T-helper 2 cell treated with Interferon-gamma antibody and Interleukin-4, amounts not matched to agents 5 μg/mL and 100 μg/mL, for 36 hours (primary cell): ENCODE measurements at places on chromosomes 5 and 9.
A peak's percentile ranks its signal among the peaks of the same experiment; 100 is the strongest.

DNA sequence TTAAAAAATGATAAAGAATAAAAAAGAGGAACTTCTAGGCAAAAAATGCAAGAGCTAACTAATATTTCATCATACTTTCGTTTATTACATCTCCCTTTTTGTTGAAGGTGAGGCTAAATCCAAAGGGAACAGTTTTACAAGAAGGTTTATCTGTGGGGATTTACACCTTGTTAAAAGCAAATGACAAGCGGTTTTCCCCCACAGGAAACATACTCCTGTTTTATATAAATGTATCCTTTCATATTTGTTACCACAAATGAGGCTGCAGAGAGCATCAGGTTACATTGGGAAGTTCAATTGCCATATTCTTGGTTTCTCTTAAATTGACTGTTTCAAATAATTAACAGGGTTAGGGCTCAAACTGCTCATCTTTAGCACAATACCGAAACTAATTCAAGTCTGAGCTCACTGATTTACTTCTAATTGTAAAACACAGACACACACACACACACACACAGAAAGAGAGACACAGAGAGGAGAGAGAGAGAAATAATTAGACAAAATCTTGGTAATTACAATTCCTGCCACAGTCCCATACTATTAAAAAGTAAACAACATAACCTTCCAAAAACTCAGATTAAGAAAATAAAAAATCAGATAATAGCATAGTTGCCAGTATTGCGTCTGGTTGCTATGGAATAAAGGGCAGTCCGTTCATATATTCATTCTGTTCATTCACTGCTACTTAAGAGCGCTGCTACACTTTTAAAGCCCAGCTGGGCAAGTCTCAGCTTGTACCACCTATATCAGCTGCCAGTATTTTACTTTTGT is 17.1 kb downstream of the RFX3 start:
- H3K4me3 ChIP-seq: peak overlapping the region; percentile 19
- H3K36me3 ChIP-seq: peaks cover 8% of the 10 kb centered on the region
- peaks cover 32% of the 10 kb centered on the region for H3K4me1 ChIP-seq
- DNase-seq: no peak
- no peaks in the 10 kb centered on the region for H3K27me3 ChIP-seq
- H3K27ac ChIP-seq: peak overlapping the region; percentile 42

DNA sequence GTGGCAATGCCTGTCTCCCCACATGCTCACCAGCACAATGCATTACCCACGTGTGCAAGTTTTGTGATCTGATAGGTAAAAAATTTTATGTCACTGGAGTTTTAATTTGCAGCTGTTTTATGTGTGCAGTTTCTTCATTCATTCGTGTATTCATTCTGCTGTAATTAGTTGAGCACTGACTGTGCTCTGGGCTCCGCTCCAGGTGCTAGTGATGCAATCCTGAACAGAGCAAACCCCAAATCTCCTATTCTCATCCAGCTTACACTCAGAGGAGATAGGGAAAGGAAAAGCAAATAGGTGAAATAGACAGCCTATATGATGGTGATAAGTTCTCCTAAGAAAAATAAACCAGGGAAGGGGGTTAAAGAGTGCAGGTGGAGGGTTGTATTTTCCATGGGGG is 148.4 kb downstream of the TENT4A start:
- no peaks in the 10 kb centered on the region for H3K27me3 ChIP-seq
- H3K4me1 ChIP-seq: peaks cover 11% of the 10 kb centered on the region
- no peak overlapping the region for H3K4me3 ChIP-seq
- H3K36me3 ChIP-seq: no peaks in the 10 kb centered on the region

GRCh38 chr5:110268985-110269384 is 457.5 kb downstream of the TMEM232 start:
- no peak for DNase-seq
- H3K4me3 ChIP-seq: no peak overlapping the region
- no peaks in the 10 kb centered on the region for H3K27me3 ChIP-seq
- H3K36me3 ChIP-seq: no peaks in the 10 kb centered on the region
- no peak overlapping the region for H3K27ac ChIP-seq

- DNase-seq: no peak
- H3K36me3 ChIP-seq: peaks cover 22% of the 10 kb centered on the region
- peaks cover 35% of the 10 kb centered on the region for H3K4me1 ChIP-seq
- no peak overlapping the region for H3K27ac ChIP-seq
These were observed 215.4 kb downstream of the NR3C1 start for GRCh38 chr5:143188083-143188482.

DNA sequence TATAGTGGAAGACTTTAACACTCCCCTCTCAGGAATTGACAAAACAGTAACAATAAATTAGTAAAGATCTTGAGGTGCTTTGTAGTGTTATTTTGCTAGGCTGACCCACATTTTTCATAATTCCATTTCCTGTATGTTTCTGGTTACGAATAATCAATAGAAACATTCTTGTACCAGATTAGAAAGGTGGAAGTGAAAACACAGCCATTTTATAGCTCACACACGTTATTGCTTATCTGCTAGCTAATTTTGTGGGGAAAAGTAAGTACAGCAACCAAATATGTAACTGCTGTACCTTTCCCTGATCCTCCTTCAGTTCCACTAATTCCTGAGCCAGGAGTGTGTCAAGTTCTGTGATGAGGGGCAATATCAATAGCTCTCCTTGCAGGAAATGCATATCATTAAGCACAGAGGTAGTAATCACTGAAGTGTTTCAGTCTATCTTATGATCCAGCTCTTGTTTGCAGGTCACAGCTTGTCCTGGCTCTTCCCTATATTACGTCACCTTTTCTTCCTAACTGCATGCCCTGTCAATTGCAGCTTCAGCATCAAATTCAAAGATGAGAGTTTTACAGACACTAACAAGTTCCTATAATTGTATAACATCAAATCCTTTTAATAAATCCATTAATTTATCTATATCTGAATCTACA is 59.4 kb downstream of the MINAR2 start:
- no peaks in the 10 kb centered on the region for H3K27me3 ChIP-seq
- H3K4me1 ChIP-seq: no peaks in the 10 kb centered on the region
- DNase-seq: no peak
- H3K4me3 ChIP-seq: no peak overlapping the region

DNA sequence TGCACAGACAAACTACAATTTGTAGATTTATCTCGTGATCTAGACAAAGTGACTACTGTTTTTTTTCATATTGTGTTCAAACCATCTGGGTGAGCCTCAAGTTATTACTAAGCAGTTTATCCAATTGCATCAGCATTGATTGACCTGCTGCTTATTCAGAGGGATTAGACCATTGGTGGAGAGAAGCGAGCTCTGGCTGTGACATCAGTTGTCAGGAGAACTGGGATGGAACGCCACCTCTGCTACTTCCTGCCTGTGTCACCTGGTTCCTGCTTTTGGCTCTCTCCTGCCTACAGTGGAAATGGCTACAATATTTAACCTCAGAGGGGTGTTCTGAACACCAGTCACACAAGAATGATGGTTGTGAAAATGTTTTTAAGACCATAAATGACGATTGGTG is 12.1 kb downstream of the NR4A3 start:
- H3K27ac ChIP-seq: no peak overlapping the region
- H3K4me3 ChIP-seq: no peak overlapping the region
- no peak for DNase-seq
- H3K27me3 ChIP-seq: peaks cover 9% of the 10 kb centered on the region
- H3K4me1 ChIP-seq: peaks cover 14% of the 10 kb centered on the region
- H3K36me3 ChIP-seq: peaks cover 18% of the 10 kb centered on the region

DNA sequence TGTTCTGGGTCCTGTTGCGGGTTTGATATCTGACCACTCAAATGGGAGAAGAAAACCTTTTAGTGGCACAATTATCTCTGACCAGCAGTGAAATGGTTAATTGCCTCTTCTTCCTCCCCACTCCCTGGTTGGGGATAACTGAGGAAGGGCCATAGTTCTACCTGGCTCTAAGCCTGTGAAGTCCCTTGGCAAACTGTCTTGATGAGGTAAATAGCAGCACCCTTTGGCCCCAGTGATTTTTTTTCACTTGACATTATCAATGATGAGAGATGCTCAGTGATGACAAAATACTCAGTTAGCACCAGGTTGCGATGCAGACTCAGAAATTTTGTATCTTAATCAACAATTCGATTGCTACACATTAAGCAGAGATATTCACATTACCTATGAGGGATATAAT is 515.7 kb downstream of the PSAT1 start:
- no peaks in the 10 kb centered on the region for H3K36me3 ChIP-seq
- DNase-seq: no peak
- no peak overlapping the region for H3K27ac ChIP-seq
- no peaks in the 10 kb centered on the region for H3K27me3 ChIP-seq
- H3K4me3 ChIP-seq: no peak overlapping the region

- H3K27me3 ChIP-seq: no peaks in the 10 kb centered on the region
- H3K4me3 ChIP-seq: no peak overlapping the region
- no peak for DNase-seq
- peaks cover 9% of the 10 kb centered on the region for H3K4me1 ChIP-seq
These were observed 33.4 kb upstream of the CDC42SE2 start for GRCh38 chr5:131230406-131230805.

DNA sequence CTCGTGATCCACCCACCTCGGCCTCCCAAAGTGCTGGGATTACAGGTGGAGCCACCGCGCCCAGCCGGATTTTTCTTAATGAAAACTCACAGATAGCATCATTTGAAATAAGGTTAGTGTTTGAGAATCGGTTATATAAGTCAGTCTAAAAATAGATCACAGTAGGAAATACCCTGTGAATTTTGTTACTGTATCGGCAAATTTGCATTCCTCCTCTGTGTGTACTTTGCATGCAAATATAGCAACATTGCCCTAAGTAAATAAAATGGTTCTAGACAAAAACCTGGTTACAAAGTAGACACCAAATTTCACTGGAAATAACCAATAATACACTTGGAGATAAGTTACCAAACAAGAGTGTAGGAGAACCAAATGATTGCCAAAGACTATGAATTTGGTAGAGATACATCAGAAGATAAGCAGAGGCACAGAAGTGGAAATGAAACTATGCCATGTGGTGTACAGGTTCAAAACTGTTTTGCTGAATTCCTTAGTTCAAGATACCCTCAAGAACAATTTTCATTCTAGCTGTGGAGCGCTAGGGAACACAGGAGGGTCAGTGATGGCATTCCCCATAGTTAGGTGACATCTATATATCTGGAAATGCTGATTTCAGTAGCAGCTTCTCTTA is 58.1 kb downstream of the ICE1 start:
- H3K4me3 ChIP-seq: peak overlapping the region; percentile 63
- peak overlapping the region; percentile 88 for H3K27ac ChIP-seq
- H3K36me3 ChIP-seq: peaks cover 51% of the 10 kb centered on the region
- H3K4me1 ChIP-seq: peaks cover 18% of the 10 kb centered on the region

GRCh38 chr5:5231576-5231975 is 91.4 kb downstream of the ADAMTS16 start:
- H3K27ac ChIP-seq: no peak overlapping the region
- H3K36me3 ChIP-seq: no peaks in the 10 kb centered on the region
- no peaks in the 10 kb centered on the region for H3K27me3 ChIP-seq
- no peak overlapping the region for H3K4me3 ChIP-seq
- no peaks in the 10 kb centered on the region for H3K4me1 ChIP-seq

DNA sequence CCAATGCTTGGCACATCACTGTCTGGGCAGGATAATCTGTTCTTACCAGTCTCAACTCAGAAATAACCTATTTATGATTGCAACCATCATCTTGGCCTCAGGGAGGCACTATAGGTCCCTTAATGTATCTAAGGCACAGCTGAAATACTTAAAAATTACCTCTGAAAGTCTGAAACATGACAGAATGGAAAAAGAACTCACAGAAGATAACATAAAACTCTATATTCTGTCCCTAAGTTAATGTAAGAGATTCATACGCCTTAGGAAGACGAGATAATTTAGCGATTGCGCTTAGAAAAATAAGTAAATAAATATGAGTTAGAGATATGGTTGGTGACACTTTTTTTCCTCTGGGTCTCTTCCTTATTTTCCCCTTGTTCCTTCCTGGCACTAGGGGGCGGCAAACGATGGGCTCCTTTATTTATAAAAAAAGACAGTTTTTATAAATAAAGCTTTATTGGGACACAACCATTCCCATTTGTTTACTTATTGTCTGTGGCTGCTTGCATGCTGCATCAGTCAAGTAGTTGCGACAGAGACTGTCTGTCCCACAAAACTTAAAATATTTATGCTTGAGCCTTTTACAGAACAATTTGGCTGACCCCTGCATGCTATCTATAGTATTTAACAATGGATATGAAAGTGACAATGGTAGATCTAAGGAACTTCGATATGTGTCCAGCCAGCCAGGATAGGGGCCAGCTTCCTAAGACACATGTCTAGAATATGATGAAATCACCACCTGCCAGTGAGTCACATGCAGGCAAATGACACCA is 79.6 kb downstream of the PDE4D start:
- H3K4me3 ChIP-seq: no peak overlapping the region
- no peaks in the 10 kb centered on the region for H3K36me3 ChIP-seq
- no peak overlapping the region for H3K27ac ChIP-seq

GRCh38 chr5:32990593-32991420 is 279.7 kb downstream of the NPR3 start:
- H3K4me3 ChIP-seq: no peak overlapping the region
- no peaks in the 10 kb centered on the region for H3K27me3 ChIP-seq
- no peak overlapping the region for H3K27ac ChIP-seq

DNA sequence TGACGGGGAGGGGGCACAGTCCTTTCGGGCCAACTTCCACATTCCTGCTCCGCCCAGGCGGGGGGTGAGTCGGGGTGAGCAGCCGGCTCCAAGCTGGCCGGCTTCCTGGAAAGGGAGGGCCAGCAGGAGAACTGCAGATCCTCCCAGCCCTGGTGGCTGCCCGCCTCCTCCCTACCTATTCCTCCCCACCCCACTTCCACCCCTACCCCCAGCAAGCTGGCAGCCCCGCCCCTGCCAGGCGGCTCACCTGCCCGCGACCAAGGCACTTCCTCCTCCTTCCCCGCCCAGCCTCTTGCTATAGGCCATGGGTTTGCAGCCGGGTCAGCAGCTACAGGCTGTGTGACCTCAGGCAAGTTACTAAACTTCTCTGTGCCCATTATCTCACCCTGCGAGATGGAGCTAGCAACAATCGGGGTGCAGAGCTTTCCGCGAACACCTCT is 5.6 kb upstream of the IRF1 start:
- peak overlapping the region; percentile 97 for H3K27ac ChIP-seq
- H3K4me3 ChIP-seq: peak overlapping the region; percentile 92
- H3K27me3 ChIP-seq: no peaks in the 10 kb centered on the region
- DNase-seq: peak; percentile 81
- H3K4me1 ChIP-seq: peaks cover 58% of the 10 kb centered on the region

- no peak overlapping the region for H3K4me3 ChIP-seq
- H3K4me1 ChIP-seq: peaks cover 7% of the 10 kb centered on the region
- peaks cover 66% of the 10 kb centered on the region for H3K27me3 ChIP-seq
- no peak overlapping the region for H3K27ac ChIP-seq
- H3K36me3 ChIP-seq: peaks cover 1% of the 10 kb centered on the region
These were observed 41.1 kb downstream of the STC2 start for GRCh38 chr5:173287086-173287485.

GRCh38 chr5:1723476-1723875 is 76.2 kb downstream of the MRPL36 start:
- H3K27ac ChIP-seq: no peak overlapping the region
- H3K36me3 ChIP-seq: no peaks in the 10 kb centered on the region
- H3K4me1 ChIP-seq: no peaks in the 10 kb centered on the region
- DNase-seq: no peak
- no peak overlapping the region for H3K4me3 ChIP-seq

- peaks cover 4% of the 10 kb centered on the region for H3K27me3 ChIP-seq
- H3K4me3 ChIP-seq: no peak overlapping the region
- H3K27ac ChIP-seq: no peak overlapping the region
- peaks cover 1% of the 10 kb centered on the region for H3K4me1 ChIP-seq
These were observed 136.9 kb downstream of the DIRAS2 start for GRCh38 chr9:90505695-90506094.
